G401 (cell line): ENCODE measurements at places on chromosomes 7 and 10. TPM values are rescaled to one million over a fixed set of nuclear protein-coding genes. Genes with fewer than 3 reads are reported as not detected.

The PLCE1 gene
- 2.3 and 3.2 TPM in 2 replicates for total RNA-seq

DNA sequence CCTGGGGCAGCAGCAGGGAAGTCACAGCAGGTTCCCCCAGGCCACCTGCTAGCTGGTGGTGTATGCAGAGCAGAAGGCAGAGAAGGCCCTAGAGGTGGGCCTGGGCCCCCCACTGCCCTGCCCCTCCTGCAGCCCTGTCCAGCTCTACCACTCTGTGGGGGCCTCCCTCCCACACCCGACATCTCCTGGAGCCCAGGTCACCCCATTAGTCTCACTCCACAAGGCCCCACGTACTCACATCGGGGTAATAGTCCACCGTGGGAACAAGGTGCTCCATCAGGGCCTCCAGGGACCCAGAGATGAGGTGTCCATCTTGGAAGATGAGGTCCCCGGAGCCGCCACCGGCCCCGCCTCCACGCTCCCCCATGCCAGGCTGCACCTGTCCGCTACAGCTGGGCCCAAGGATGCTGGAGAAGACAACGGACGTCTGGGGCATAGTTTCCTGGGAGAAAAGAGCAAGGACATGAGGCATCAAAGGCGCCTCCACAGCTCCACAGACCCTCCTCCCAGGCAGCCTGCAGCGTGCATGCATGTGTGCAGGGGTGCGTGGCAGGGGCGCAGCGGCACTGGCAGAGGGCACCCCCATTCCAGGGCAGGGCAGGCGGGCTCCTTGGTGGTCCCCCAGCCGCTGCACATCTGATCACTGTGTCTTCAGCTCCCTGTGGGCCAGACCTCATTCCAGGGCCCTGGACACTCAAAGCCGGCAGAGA is 61.0 kb downstream of the RASGEF1A start:
- DNase-seq: no peak

DNA sequence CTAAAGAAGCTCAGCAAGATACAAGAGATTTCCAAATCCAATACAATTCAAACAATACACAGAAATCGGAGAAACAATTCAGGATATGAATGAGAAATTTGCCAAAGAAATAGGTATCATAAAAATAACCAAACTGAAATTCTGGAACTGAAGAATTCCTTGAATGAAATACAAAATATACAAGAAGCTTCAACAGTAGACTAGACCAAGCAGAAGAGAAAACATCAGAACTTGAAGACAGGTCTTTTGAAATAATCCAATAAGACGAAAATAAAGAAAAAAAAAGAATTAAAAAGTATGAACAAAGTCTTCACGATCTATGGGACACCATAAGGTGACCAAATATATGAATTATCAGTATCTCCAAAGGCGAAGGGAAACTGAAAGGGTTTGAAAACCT is 2.8 kb upstream of the IFIT2 start:
- no peak for DNase-seq

The PCDH15 gene
- not detected in 2 replicates for total RNA-seq

The GSAP gene
- not detected in 2 replicates for total RNA-seq

The TMEM229A gene
- total RNA-seq: not detected in 2 replicates

The AQP1 gene
- total RNA-seq: not detected in 2 replicates
